ENCODE measurements at places on chromosomes 13 and 19.

- DNase-seq: no peak
These were observed 35.6 kb upstream of the PEPD start for GRCh38 chr19:33557196-33557595.

GRCh38 chr13:92303428-92303827, 905.0 kb downstream of the GPC5 start:
- DNase-seq: no peak

- DNase-seq: no peak
These were observed 94.1 kb downstream of the PCCA start for GRCh38 chr13:100182900-100183490.

GRCh38 chr13:42099962-42100675, 51.7 kb downstream of the DGKH start:
- DNase-seq: no peak

- no peak for DNase-seq
These were observed 3.3 kb upstream of the RASA3 start for GRCh38 chr13:114135731-114136171.

DNA sequence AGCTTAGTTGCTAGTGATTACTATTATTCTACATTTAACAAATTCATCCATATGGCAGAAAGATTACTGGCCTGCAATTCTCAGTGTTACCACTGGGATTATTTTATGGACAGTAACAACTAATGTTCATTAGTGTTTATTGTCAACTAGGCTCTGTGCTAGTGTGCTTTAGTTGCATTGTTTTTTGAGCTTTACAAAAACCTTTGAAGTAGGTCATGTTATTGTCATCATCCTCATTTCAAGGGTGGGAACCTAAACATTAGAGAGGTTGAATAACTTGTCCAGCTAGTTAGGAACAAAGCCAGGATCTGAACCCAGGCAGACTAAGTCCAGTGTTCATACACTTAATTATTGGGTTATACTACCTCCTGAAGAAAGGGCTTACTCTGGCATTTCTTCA, 27.8 kb upstream of the TDRD3 start:
- no peak for DNase-seq

DNA sequence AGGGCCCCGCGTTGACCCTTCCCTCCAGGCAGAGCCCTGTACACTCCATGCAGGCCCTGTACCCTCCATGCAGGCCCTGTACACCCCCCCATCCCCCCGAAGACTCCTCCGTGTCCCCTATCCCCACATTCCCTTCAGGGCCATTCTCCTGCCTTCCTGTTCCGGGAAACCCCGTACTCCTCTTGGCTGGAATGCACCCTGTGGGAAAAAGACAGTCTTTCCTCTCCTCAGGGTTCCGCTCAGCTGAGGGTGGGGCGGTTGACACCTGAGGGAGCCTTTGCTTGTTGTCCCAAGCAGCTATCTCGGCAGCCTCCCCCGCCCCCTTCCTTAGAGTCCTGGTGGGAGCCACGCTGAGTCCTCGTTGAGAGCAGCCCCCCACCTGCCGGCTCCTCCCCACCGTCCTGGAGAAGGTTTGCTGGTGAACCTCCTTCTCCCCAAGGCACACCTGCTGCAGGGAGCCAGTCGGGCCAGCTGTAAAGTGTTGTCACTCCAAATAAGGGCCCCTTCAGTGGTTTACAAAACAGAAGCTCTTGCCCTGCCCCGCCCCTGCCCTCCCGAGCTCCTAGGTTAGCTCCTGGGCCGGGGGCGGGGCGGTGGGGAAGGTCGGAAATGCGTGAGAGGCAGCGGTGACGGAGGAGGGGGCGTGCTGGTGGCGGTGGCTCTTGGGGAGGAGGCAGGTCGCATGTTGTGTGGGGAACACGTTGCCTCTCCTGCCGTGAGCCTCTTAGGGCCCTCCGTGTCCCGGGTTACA, 1.5 kb downstream of the GNA11 start:
- peak; percentile 42 for DNase-seq

DNA sequence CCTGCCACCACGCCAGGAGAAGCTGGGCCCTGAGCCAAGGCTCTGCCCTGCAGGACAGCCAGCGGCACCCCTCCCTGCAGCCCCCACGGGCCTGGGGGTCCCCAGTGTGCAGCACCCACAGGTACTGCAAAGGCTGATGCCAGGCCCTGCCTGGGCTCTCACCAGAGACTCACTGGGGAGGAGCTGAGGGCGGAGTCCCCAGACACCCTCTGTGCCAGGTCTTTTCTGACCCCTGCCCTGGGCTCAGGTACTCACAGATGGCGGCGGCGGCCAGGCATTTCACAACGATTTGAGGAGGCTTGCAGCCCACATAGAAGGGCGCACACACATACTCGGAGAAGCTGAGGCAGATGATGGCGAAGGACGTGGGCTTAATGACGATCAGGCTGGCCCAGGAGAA, 5.7 kb downstream of the SLC7A9 start:
- DNase-seq: no peak

- DNase-seq: no peak
These were observed 3.5 kb downstream of the LILRB5 start for GRCh38 chr19:54253331-54254194.

DNA sequence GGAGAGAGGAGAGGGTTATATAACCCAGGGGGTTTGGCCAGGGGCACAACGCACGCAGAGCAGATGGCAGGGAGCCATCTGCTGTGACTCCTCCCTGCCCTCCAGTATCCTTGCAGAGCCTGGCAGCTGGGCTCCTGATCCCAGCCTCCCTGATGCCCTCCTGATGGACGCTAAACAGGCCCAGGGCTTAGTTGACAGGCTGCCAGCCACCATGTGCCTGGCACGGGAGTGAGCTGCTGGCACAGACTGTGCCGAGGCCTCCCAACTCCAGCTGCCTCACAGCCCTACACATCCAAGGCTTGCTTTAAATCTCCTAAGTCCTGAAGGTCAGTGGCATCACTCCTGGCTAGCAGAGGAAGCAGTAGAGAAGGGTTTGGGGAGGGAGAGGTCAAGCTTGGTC, 16.7 kb downstream of the SYDE1 start:
- no peak for DNase-seq

DNA sequence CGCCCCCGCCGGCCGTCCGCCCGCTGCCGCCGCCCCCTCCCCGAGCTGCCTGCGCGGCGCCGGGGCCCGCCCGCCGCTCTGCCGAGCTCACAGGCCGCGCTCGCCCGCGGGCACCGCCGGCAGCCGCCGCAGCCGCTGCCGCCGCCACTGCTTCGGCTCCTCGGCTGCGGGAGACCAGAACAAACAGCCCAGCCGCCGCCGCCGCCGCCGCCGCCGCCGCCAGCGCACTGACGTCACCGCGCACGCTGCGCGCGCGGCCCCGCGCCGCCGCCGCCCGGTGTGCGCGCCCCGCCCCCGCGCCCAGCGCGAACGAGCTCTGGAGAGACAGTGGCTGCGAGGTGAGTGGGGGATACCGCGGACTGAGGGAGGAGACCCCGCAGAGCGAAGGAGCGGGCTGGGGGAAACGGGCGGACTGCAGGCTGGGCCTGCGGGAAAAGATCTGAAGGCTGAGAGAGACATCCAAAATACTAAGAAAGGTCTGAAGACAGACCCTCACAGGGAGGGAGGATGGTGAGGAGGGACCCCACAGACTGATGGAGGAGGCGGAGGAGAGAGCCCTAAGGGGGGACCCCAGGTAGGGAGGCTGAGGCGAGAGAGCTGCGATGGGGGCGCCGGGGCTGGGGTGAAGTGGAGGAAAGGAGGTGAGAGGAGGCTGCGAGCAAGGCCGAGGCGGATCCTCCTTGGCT, at the start of gene BRD4:
BRD4 (minus strand) TSS at position 229 of the 686 bp plus-strand sequence. CDS start 59,440 bp downstream, outside the sequence.
- peak; percentile 59 for DNase-seq

GRCh38 chr19:9916719-9917118, 19.6 kb downstream of the OLFM2 start:
- DNase-seq: no peak

DNA sequence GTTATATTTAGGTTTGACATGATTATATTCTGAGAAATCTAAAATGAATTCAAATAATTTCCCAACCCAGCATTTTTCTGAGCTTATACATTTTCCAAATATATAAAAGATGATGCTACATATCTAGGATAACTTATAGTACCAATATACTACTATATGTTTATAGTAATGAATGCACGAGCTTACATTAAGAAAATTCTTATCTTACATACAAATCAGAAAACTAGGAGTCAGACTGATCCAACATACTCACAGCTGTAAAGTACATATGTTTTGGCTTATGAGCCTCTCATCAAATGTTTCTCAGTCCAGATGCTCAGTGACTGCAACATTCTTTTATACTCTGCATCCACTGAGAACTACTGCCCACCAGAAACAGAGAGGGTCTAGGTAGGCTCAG, 491.3 kb upstream of the KLF12 start:
- DNase-seq: no peak

DNA sequence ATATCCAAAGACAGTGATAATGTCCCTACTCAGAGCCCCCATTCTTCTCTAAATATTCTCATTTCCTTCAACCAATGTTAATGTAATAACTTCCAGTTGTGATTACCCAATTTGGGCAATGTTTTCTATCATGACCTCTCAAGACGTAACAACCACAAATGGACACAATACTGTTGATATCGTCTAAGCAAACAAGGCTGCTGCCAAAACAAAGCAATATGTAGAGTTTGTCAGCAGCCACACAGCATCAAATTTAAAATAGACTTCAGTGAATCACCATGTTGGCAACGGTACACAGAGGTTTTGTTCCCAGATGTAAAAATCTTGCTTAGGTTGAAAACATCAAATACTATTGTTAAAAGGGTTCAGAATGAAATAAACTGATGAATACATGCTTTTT, 205.1 kb downstream of the DACH1 start:
- DNase-seq: no peak

DNA sequence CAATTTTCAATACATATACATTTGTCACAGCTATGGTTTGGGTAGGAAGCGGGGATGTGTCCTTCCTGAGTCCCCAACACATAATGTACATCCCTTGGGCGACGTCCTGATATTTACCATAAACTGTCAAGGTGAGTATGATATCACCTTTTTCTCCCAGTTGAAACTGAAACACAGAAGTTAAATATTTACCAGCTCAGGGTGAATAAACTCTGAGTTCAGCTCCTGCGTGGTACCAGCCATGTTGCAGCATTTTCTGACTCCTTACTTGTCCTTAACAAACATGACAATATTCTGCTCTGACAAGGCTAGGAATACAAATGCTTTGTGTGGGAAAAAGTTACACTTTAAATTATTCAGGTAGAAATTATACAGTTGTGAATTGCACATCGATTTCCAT, 294.2 kb downstream of the TEX29 start:
- DNase-seq: no peak

Measured in stimulated activated CD4-positive, alpha-beta T cell treated with anti-CD3 and anti-CD28 coated beads, Interleukin-15, amount 100 ng/mL, for 1 hour (primary cell).